Natural killer cell (primary cell): ENCODE measurements at places on chromosomes 5 and 9. TPM values are rescaled to one million over a fixed set of nuclear protein-coding genes. Genes with fewer than 3 reads are reported as not detected.

GRCh38 chr5:39121315-39121714 is 47.1 kb upstream of the RICTOR start:
- no peak overlapping the region for H3K4me3 ChIP-seq
- no peaks in the 10 kb centered on the region for H3K4me1 ChIP-seq
- H3K27ac ChIP-seq: no peak overlapping the region
- peaks cover 92% of the 10 kb centered on the region for H3K36me3 ChIP-seq
- H3K27me3 ChIP-seq: no peaks in the 10 kb centered on the region

Gene WDR5
- total RNA-seq: 12.9 TPM

Gene NRG2
- 0.21 TPM for total RNA-seq

DNA sequence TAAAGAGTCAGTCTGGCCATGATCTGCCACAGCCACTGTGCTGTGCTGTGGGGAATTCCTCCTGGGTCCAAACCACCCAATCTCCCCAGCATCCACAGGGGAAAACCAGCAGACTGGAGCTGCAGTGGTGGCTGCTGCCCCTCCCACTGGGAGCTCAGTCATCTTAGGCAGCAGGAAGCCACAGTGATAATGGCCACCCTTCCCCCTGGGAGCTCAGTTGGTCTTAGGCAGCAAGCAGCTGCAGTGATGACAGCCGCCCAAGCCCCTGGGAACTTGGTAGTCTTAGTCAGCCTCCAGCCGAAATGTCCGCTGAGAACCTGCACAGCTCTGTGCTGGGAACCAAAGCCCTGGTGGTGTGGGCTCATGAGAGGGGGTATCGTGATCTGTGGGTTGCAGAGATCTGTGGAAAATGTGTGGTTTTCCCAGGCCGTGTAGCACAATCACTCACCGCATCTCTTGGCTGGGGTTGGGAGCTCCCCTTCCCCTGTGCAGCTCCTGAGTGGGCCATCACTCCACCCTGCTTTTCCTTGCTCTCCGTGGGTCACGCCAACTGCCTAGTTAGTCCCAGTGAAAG is 38.4 kb upstream of the SMIM15 start:
- H3K27ac ChIP-seq: no peak overlapping the region
- no peaks in the 10 kb centered on the region for H3K4me1 ChIP-seq
- DNase-seq: no peak
- no peak overlapping the region for H3K4me3 ChIP-seq

Gene SYK
- 75.5 TPM for total RNA-seq

DNA sequence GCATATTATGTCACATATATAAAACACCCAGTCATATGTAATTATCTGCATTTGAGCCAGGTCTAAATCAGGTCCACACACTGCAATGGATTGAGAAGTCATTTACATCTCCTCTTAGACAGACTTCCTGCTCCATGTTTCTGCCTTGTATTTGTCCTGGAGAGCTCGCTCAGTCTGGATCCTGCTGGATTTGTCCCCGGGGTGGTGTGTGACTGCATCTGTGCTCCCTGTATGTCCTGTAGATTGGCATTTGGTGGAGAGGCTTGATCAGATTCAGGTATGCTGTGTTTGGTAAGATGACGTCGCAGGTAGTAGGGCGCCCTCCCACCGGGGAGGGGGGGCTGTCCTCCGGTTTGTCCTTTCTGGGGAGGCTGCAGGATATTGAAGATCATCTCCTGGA is 33.6 kb upstream of the IER5L start:
- no peaks in the 10 kb centered on the region for H3K27me3 ChIP-seq
- DNase-seq: no peak
- no peak overlapping the region for H3K27ac ChIP-seq
- H3K36me3 ChIP-seq: no peaks in the 10 kb centered on the region
- H3K4me1 ChIP-seq: peaks cover 23% of the 10 kb centered on the region

DNA sequence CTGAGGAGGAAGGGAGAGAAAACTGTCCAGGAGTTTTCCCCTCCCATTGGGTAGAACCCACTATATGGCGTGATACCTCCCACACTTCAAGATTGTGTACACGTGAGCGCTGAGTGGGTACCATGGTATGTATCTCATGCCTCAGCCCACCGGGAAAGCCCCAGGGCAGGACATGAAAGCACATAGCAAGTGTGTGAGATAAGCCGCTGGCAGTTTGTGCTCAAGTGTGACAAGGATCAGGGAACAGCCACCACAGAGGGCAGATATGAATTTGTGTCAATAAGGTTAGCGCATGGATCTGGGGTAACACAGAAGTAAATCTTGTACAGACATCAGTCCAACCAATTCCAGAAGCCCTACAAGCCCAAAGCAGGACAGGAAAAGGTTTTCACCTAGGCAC is 42.6 kb upstream of the NAA35 start:
- H3K27ac ChIP-seq: no peak overlapping the region
- no peaks in the 10 kb centered on the region for H3K36me3 ChIP-seq
- no peak for DNase-seq
- H3K4me1 ChIP-seq: no peaks in the 10 kb centered on the region
- H3K27me3 ChIP-seq: no peaks in the 10 kb centered on the region
- H3K4me3 ChIP-seq: no peak overlapping the region

Gene PCDHGA8
- total RNA-seq: 0.09 TPM

DNA sequence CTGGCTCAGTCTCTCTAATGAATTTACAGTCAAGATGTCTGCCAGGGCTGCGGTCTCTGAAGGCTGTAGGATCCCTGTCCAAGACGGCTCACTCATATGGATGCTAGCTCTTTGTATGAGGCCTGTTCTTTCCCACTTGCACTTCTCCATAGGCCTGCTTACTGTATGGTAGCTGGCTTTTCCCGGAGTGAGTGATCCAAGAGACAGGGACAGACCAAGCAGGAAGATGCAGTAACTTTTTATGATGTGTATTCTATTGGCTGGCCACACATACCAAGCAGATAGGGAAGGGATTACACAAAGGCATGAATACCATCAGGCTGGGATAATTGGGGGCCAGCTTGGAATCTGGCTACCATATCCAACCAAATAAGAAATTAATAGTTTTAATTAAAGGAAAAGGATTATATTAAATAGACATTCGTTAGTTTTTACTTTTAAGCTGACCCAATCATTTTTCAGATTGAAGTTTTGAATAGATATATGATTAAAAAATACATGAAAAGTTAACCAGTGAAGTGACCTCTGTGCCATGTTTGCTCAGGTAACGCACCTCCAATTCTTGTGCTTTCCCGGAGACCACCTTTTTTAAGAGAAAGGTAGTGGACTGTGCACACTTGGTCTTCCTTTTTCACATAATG is 20.6 kb downstream of the NSD1 start:
- DNase-seq: no peak
- no peak overlapping the region for H3K27ac ChIP-seq
- peaks cover 13% of the 10 kb centered on the region for H3K36me3 ChIP-seq
- no peaks in the 10 kb centered on the region for H3K27me3 ChIP-seq
- no peaks in the 10 kb centered on the region for H3K4me1 ChIP-seq
- H3K4me3 ChIP-seq: no peak overlapping the region

DNA sequence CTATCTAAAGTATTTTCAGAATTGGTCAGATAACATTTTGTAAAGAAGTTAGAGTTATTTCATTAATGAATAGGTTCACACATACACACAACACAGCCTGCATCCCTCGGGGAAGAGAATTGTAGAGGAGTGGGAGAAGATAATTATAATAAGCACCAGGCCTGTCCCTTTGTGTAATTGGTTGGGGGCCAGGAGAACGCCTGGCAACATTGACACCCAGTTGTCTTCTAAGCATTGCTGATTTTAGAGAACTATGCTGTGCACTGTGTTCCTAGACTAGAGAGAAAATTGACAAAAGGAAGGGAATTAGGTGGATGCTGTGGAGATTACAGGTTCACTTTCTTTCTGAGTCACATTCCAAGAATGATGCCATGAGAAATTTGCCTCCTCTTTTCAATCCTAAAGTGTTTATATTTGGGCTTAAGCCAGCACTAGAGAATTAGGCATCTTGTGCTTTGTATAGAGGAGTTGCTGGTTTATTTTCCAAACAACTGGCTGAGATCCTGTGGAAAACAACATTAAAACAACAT is 247.6 kb downstream of the COX7C start:
- DNase-seq: no peak
- H3K27me3 ChIP-seq: no peaks in the 10 kb centered on the region
- no peaks in the 10 kb centered on the region for H3K4me1 ChIP-seq
- H3K27ac ChIP-seq: no peak overlapping the region
- no peaks in the 10 kb centered on the region for H3K36me3 ChIP-seq
- H3K4me3 ChIP-seq: no peak overlapping the region

GRCh38 chr5:172690258-172691075 is 49.4 kb downstream of the NEURL1B start:
- DNase-seq: no peak
- no peak overlapping the region for H3K4me3 ChIP-seq
- H3K36me3 ChIP-seq: no peaks in the 10 kb centered on the region
- no peak overlapping the region for H3K27ac ChIP-seq

GRCh38 chr5:135456238-135457099 is 4.3 kb upstream of the TIFAB start:
- no peak overlapping the region for H3K4me3 ChIP-seq
- no peaks in the 10 kb centered on the region for H3K36me3 ChIP-seq
- no peak for DNase-seq
- peaks cover 5% of the 10 kb centered on the region for H3K4me1 ChIP-seq
- no peak overlapping the region for H3K27ac ChIP-seq

- H3K27me3 ChIP-seq: no peaks in the 10 kb centered on the region
- H3K4me3 ChIP-seq: no peak overlapping the region
- H3K4me1 ChIP-seq: no peaks in the 10 kb centered on the region
- no peaks in the 10 kb centered on the region for H3K36me3 ChIP-seq
- no peak overlapping the region for H3K27ac ChIP-seq
Observed at GRCh38 chr9:76882686-76883085, 23.2 kb downstream of the PRUNE2 start.

GRCh38 chr5:56072863-56073766 is 78.4 kb upstream of the IL6ST start:
- DNase-seq: no peak
- H3K36me3 ChIP-seq: no peaks in the 10 kb centered on the region
- no peak overlapping the region for H3K27ac ChIP-seq
- H3K4me1 ChIP-seq: peaks cover 3% of the 10 kb centered on the region
- no peak overlapping the region for H3K4me3 ChIP-seq
- H3K27me3 ChIP-seq: no peaks in the 10 kb centered on the region

GRCh38 chr5:138275379-138275782 is 960 bp upstream of the GFRA3 start:
- peaks cover 8% of the 10 kb centered on the region for H3K27me3 ChIP-seq
- no peak for DNase-seq
- no peaks in the 10 kb centered on the region for H3K36me3 ChIP-seq
- no peak overlapping the region for H3K27ac ChIP-seq

- no peaks in the 10 kb centered on the region for H3K27me3 ChIP-seq
- H3K4me3 ChIP-seq: no peak overlapping the region
- H3K36me3 ChIP-seq: no peaks in the 10 kb centered on the region
- peak; percentile 77 for DNase-seq
- H3K4me1 ChIP-seq: peaks cover 10% of the 10 kb centered on the region
Observed at GRCh38 chr5:56838409-56839039, 23.2 kb downstream of the MAP3K1 start.

GRCh38 chr5:133635051-133635450 is 22.7 kb upstream of the FSTL4 start:
- no peaks in the 10 kb centered on the region for H3K4me1 ChIP-seq
- H3K27ac ChIP-seq: no peak overlapping the region
- no peaks in the 10 kb centered on the region for H3K27me3 ChIP-seq
- no peaks in the 10 kb centered on the region for H3K36me3 ChIP-seq

DNA sequence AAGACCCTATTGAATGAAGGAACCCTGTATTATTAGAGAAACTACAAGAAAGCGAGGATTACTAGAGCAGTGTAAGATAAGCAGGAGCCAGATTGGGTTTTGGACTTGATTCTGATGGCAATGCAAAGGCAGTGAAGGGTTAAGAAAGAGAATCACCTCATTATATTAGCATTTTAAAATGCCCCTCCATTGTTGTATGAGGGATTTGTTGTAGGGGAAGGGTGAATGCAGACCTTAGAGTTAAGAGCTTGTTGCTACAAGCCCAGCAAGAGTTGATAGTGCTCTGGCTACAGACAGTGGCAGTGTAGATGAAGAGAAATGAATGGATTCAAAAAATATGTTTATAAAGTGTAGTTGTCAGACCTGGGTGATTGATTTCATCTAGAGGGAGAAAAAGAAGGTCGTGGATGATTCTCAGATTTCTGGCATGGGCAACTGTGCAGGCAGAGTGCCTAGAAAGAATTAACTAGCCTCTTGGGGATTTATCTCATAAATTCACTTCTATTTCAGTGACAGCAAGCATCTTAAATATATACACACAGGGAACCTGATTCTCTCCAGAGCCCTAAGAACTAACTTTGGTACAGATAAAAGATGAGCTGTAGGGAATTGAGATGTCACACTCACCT is 344.8 kb downstream of the ARRDC3 start:
- H3K36me3 ChIP-seq: no peaks in the 10 kb centered on the region
- H3K27me3 ChIP-seq: no peaks in the 10 kb centered on the region
- no peaks in the 10 kb centered on the region for H3K4me1 ChIP-seq
- H3K27ac ChIP-seq: no peak overlapping the region

DNA sequence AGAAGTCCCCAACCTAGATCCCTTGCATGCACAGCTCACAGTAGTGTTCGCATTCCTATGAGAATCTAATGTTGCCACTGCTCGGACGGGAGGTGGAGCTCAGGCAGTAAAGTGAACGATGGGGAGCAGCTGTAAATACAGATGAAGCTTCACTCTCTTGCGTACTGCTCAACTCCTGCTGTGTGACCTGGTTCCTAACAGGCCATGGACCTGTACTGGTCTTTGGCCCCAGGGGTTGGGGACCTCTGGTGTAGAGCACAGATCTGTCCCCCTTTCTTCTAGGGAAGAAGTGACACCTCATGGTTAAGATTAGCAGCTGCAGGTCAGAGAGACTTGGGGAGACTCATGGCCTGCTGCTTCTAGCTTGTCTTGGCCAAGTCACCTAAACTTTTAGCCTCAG is 7.1 kb downstream of the ARHGEF28 start:
- no peak overlapping the region for H3K4me3 ChIP-seq
- no peak for DNase-seq

DNA sequence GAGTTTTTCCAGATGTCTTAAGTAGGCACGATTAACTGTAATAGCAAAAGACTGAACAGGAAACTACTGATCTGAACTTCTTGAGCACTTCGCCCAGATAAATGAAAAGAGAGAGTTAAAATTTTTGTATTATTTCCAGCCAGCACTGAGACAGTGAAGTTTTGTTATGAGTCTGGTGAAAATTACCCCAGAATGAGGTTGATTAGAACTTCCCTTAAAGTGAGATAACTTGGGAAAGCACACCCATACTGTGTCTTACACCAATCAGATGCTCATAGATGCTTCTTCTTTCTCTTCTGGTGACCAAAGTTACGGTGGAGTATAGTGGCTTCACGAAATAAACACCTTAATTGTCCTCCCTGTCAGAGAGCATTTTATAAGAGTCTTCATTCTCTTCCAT is 131.8 kb upstream of the SLC12A2 start:
- no peaks in the 10 kb centered on the region for H3K27me3 ChIP-seq
- no peak overlapping the region for H3K4me3 ChIP-seq
- DNase-seq: no peak

GRCh38 chr9:5357431-5358105 is 17.9 kb upstream of the RLN1 start:
- H3K36me3 ChIP-seq: peaks cover 4% of the 10 kb centered on the region
- peaks cover 12% of the 10 kb centered on the region for H3K4me1 ChIP-seq
- no peak overlapping the region for H3K4me3 ChIP-seq

Gene STOM
- 241 TPM for total RNA-seq

Gene DMRT3
- total RNA-seq: not detected

GRCh38 chr9:124735121-124735520 is 36.0 kb downstream of the NR6A1 start:
- no peak overlapping the region for H3K4me3 ChIP-seq
- no peaks in the 10 kb centered on the region for H3K27me3 ChIP-seq
- H3K4me1 ChIP-seq: no peaks in the 10 kb centered on the region
- no peak for DNase-seq
- no peak overlapping the region for H3K27ac ChIP-seq

GRCh38 chr9:105055917-105056316 is 128.0 kb upstream of the ABCA1 start:
- H3K27ac ChIP-seq: no peak overlapping the region
- H3K4me1 ChIP-seq: no peaks in the 10 kb centered on the region
- no peaks in the 10 kb centered on the region for H3K27me3 ChIP-seq
- H3K36me3 ChIP-seq: no peaks in the 10 kb centered on the region
